ENCODE measurements at places on chromosomes 1 and 21. TPM values are rescaled to one million over a fixed set of nuclear protein-coding genes. Genes with fewer than 3 reads are reported as not detected.

The EDN2 gene
- total RNA-seq = not detected

The HAO2 gene
- total RNA-seq = not detected

The OVAAL gene
- not detected for total RNA-seq

The KRTAP19-5 gene
- total RNA-seq = not detected

The VWA5B1 gene
- not detected for total RNA-seq

The TFF3 gene
- 42.1 TPM for total RNA-seq

- no peak for DNase-seq
Measured at GRCh38 chr1:115374598-115374997, 36.5 kb upstream of the NGF start.

- DNase-seq = no peak
Measured at GRCh38 chr1:223733898-223734852, 21.8 kb downstream of the CAPN2 start.

- no peak for DNase-seq
Measured at GRCh38 chr1:79079770-79080169, 73.2 kb upstream of the ADGRL4 start.

GRCh38 chr1:196355206-196355786 lies 252.9 kb downstream of the KCNT2 start:
- DNase-seq = no peak

- DNase-seq = no peak
Measured at GRCh38 chr1:110903853-110904500, 31.0 kb downstream of the CD53 start.

DNA sequence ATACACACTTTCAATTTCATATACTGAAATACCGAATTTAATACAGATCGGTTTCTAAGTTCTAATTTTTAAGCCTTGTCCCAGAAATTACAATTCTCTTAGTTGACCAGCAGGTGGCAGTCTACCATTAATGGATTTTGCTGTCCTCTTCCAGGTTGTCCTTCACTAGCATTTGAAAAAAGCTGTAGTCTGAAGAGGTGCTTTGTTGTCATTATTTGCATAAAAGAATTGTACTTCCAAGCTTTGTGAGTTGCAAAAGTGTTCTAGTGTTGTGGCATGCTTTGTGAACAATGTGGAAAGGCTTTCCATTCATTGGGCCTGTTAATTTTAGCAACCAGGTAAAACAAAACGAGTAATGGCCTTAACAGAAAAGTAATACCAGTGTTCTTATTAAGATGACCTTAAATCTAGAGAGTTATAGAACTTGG lies 193.6 kb downstream of the RPS6KC1 start:
- no peak for DNase-seq

- DNase-seq = no peak
Measured at GRCh38 chr21:38089763-38090046, 167.1 kb upstream of the KCNJ15 start.

DNA sequence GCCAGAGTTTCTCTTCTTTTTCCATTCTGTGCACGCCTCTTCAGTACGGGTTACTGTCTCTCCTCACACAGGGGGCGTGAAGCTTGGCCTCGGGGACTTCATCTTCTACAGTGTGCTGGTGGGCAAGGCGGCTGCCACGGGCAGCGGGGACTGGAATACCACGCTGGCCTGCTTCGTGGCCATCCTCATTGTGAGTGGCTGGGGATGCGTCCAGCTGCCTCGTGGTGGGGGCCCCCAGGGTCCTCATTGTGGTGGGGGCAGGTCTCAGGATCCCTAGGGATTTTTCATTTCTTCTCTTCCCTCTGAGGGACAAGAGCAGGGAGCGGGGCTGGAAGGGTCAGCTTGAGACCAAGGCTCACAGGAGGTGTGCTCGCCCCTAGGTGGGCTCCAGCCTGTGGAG lies 23.5 kb downstream of the PSEN2 start:
- DNase-seq = no peak

GRCh38 chr1:117026361-117026760 lies 24.8 kb downstream of the CD101 start:
- no peak for DNase-seq

DNA sequence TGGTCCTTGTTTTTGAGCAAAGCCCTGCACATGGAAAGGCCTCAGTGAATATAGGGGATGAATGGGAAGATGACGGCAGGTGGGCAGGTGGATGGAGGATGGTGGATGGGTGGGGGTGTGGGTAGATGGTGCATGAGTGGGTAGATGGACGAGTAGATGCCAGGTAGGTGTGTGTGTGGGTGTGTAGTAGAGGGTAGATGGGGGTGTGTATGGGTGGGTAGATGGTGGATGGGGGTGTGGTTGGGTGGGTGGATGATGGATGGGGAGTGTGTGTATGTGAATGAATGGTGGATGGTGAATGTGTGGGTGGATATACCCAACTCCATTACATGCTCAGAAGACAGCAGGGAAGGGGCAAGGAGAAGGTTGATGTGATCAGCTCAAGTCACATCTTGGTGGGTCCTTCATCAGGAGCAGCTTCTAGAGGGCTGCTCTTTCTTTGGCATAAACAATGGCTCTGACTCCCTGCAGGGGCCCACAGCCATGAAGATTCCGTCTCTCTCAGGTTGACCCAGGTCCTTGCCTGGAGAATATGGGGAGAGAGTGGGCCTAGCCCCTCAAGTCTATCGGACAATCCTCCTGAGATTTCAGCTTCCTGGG lies 34.2 kb downstream of the GRHL3 start:
- DNase-seq = no peak

DNA sequence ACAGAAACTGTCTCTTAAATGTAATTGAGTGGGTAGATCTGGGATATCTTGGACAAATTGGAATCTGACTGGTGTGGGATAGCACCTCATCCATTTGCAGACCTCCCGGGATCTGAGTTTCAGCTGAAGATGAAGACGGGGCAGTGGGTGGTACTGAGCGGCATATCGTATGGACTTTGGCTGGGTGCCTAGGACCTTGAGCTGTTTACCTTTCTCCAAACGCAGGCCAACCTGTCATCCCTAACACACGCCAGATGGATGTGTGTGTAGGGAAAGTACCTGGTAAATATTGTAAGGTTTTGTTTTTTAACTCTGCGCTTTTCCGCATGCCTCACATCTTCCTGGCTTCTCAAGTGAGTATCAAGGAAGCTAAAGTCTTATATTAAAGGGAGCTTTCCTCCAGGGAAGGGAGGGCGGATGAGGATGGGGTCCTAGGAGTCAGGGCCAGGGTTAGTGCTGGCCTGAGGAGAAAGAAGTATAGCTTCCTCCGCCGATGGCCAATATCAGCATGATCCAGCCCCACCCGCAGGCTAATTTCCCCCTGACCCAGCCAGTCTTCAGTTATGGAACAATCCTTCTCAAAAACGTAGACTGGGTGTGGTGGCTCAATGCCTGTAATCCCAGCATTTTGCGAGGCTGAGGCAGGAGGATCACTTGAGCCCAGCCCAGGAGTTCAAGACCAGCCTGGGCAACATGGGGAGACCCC lies 26.2 kb downstream of the ATP8B2 start:
- DNase-seq = no peak

DNA sequence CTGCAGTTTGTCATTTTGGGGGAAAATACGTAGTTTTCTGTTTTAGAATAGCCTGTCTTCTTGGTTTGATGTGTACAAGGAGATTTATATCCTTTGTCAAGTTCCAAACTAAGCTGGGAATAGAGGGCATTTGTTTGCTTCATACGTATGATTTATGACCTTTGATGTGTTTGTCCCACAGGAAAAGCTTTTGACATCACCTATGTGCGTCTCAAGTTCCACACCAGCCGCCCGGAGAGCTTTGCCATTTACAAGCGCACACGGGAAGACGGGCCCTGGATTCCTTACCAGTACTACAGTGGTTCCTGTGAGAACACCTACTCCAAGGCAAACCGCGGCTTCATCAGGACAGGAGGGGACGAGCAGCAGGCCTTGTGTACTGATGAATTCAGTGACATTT lies 79.9 kb downstream of the LAMC1 start:
- no peak for DNase-seq

DNA sequence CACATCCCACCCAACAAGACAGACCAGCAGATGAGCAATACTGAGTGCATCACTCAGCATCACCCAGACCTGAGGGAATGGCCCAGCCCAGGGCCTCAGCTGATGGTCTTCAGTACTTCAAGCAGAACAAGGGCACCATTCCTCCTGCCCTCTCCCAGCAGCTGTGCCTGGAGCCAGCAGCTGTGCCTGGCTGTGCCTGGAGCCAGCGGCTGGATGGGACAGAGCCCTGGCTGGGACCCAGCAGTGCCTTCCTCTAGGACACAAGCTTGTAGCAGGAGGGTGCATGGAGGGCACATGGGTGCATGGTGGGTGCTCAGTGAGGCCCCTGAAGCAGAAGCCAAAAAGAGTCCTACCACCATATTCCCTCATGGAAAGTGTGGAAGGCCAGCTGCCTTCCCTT lies 583.8 kb downstream of the NPHP4 start:
- no peak for DNase-seq

DNA sequence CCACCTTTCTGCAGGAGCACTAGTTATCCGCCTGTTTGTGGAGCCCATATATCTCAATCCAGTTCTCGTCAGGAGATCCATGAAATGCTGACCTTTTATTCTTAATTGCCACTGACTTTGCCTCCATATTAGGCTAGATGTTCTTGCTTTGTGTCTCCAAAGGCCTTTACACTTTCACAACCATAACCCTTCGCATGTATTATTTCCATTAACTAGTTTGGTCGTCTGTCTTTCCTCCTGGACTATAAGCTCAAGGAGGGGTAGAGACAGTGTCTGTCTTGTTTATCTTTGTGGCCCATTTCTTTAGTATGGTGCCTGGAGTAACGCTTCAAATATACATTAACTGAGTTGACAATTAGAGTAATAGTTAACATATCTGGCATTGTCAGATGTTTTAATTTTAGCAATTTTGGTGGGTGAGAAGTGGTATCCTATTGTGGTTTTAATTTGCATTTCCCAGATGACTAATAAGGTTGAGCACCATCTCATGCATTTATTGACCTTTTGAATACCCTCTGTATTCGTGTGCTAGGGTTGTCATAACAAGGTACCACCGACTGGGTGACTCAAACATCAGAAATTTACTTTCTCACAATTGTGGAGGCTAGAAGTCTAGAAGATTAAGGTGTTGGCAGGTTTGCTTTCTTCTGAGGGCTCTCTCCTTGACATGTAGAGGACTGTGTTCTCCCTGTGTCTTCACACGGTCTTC lies 21.7 kb upstream of the IL12RB2 start:
- no peak for DNase-seq

DNA sequence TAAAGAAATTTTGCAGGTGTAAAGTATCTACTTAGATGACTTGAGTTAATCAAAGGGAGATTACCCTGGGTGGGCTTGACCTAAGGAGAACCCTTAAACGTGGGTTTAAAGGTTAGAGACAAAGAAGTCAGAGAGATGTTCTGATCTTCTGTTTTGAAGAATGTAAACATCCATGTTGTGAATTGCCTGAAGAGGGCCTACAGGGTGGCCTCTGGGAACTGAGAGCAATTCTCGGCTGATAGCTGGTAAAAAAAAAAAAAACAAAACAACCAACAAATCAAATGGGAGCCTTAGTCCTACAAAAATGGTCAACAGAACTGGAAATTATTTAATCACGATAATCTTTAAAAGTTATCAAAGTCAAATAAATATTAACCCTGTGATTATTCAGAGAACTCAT lies 89.4 kb upstream of the BCL10 start:
- no peak for DNase-seq
